ENCODE measurements at places on chromosomes 1 and 21. TPM values are rescaled to one million over a fixed set of nuclear protein-coding genes. Genes with fewer than 3 reads are reported as not detected.

GRCh38 chr21:42286416-42286815 is 28.8 kb downstream of the TFF3 start:
- H3K4me3 ChIP-seq, result no peak overlapping the region
- no peaks in the 10 kb centered on the region for H3K4me1 ChIP-seq
- peaks cover 23% of the 10 kb centered on the region for H3K36me3 ChIP-seq
- DNase-seq, result no peak

GRCh38 chr1:116861137-116861536 is 48.6 kb upstream of the PTGFRN start:
- no peaks in the 10 kb centered on the region for H3K36me3 ChIP-seq
- no peaks in the 10 kb centered on the region for H3K4me1 ChIP-seq
- H3K27me3 ChIP-seq, result no peaks in the 10 kb centered on the region
- no peak for DNase-seq

GRCh38 chr1:42981255-42981805 is 22.7 kb upstream of the SLC2A1 start:
- H3K4me1 ChIP-seq, result no peaks in the 10 kb centered on the region
- no peaks in the 10 kb centered on the region for H3K36me3 ChIP-seq
- peaks cover 4% of the 10 kb centered on the region for H3K27me3 ChIP-seq
- H3K27ac ChIP-seq, result no peak overlapping the region
- DNase-seq, result no peak

DNA sequence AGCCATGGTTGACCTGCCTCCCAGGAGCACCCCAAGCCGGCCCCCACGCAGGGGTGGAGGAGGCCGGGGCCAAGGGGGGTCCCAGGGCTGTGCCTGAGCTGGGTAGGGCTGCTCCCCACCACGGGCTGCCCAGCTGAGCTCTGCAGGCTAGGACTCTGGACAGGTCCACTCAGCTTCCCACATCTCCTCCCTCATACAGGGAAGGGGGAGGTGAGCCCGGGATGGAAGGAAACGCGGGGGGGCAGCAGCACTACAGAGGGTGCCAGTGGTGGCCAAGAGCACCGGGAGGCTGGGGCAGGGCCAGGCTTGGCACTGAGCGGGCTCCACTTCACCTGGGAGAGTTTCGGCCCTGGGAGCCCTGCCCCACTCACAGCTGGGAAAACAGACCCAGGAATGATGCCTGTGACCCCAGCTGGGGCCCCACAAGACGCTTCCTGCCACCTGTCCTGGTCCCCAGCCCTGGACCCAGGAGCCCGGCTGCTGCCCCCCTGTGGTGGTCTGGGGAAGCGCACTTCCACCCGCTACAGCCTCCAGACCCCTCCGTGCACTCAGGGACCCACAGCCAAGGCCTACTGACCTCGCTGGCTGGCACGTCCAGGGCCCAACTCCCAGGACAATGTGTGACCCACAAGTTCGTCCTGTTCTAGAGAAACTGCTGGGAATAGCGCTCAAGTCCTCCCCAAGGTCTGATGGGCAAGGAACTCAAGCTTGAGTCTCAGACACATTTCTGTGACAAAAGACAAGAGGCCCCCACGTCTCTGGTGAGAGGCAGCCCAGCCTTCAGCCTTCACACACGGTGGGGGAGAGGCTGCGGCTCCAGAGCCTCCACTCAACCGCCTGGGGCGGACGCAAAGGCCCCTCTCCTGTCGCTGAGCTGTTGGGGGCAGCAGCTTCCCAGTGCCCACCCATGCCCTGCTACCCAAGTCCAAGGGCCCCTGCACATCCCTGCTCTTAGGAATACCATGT is 3.0 kb downstream of the AURKAIP1 start:
- H3K4me1 ChIP-seq, result peaks cover 50% of the 10 kb centered on the region
- H3K36me3 ChIP-seq, result peaks cover 11% of the 10 kb centered on the region
- H3K4me3 ChIP-seq, result peak overlapping the region; percentile 52
- H3K27me3 ChIP-seq, result no peaks in the 10 kb centered on the region
- peak; percentile 83 for DNase-seq
- H3K27ac ChIP-seq, result peak overlapping the region; percentile 58

DNA sequence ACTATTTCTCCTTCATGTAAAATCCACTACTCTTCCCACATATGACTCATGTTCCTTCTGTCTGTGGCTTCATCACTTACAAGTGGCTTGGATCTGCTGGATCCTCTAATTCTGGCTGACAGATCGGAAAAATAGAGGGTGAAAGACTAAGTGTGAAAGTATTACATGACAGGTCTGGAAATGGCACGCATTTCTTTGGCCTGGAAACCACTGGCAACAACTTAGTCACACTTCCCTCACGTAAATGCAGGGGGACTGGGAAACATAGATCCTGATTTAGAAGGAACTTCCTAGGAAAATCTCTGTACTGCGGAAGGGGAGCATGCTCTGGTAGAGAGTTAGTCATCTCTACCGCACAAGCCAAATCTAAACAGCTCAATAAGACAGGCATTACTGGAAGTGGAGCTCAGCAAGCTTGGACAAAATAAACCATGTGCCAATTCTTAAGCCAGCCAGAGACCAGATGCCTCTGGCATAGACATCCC is 305.4 kb upstream of the PTBP2 start:
- no peak overlapping the region for H3K27ac ChIP-seq
- no peaks in the 10 kb centered on the region for H3K27me3 ChIP-seq
- H3K36me3 ChIP-seq, result no peaks in the 10 kb centered on the region
- no peak overlapping the region for H3K4me3 ChIP-seq
- no peak for DNase-seq

LYPD8 gene
- total RNA-seq, result not detected

PKP1 gene
- total RNA-seq, result not detected

DNA sequence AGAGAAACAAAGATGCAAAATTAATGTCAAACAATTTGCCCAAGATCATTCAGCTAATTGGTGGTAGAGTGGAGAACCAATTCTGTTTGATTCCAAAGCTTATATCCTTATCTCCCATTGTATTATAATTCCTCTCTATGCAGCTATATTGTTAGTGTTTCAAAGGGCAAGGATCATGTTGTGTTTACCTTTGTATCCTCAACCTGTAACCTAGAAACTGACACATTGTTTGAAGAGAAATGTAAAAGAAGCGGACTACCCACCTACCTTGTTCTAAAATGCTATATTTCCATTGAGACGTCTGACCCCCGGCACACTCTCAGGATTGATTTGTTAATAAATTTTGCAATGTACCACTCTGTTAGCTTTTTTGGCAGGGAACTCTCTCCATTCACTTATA is 9.3 kb downstream of the RAVER2 start:
- H3K4me3 ChIP-seq, result no peak overlapping the region
- DNase-seq, result no peak
- no peak overlapping the region for H3K27ac ChIP-seq
- H3K36me3 ChIP-seq, result no peaks in the 10 kb centered on the region
- H3K27me3 ChIP-seq, result no peaks in the 10 kb centered on the region
- no peaks in the 10 kb centered on the region for H3K4me1 ChIP-seq

- no peak overlapping the region for H3K27ac ChIP-seq
- no peak overlapping the region for H3K4me3 ChIP-seq
- peaks cover 31% of the 10 kb centered on the region for H3K4me1 ChIP-seq
These were observed 68.3 kb upstream of the TARDBP start for GRCh38 chr1:10943991-10944730.

RTCA gene
- 67.5 TPM for total RNA-seq

RIPPLY3 gene
- total RNA-seq, result not detected

- peak; percentile 52 for DNase-seq
- no peak overlapping the region for H3K4me3 ChIP-seq
- peak overlapping the region; percentile 92 for H3K27ac ChIP-seq
- no peaks in the 10 kb centered on the region for H3K27me3 ChIP-seq
- peaks cover 26% of the 10 kb centered on the region for H3K36me3 ChIP-seq
These were observed 121.6 kb upstream of the IRF2BP2 start for GRCh38 chr1:234731569-234732085.

C1orf53 gene
- total RNA-seq, result 0.55 TPM

- H3K36me3 ChIP-seq, result no peaks in the 10 kb centered on the region
- H3K4me3 ChIP-seq, result no peak overlapping the region
- H3K4me1 ChIP-seq, result peaks cover 2% of the 10 kb centered on the region
- no peak overlapping the region for H3K27ac ChIP-seq
These were observed 4.9 kb upstream of the LRRC3 start for GRCh38 chr21:44450402-44450801.

DNA sequence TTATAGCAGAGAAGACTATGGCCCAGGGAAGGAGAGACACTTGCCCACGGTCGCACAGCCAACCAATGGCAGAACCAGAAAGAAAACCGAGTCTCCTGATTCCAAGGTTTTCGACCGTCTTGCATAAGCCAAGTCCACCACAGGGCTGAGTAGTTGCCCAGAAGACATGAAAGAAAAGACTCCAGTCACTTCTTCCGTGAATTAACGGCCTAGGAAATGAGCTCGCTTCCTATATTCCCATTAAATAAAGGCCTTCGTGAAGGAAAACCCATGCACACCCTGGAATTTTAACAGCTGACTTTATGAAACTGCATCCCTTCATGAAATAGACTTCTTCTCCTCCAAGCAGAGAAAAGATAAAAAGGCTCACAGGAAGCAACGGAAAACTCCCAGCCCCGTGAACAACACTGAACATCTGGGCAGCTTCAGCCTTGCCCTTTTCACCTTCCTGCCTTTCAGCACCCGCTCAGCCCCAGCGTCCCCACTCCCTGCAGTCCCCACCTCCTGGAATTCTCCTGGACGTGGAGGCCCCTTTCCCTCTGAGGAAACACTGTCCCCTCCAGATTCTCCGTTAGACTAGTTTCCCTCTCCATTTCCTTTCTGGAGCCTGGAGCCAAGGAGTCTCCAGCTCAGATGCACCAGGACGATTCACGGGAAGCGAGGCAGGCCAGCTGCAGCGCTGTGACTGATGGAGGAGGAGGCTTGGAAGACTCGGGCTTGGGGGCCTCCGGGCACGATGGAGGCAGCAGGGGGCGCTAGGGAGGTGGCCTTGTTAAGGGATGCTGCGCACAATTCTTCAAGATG is 2.7 kb upstream of the MYOC start:
- H3K4me1 ChIP-seq, result peaks cover 10% of the 10 kb centered on the region
- no peak overlapping the region for H3K27ac ChIP-seq
- peaks cover 22% of the 10 kb centered on the region for H3K27me3 ChIP-seq
- DNase-seq, result peak; percentile 83
- no peaks in the 10 kb centered on the region for H3K36me3 ChIP-seq

DNA sequence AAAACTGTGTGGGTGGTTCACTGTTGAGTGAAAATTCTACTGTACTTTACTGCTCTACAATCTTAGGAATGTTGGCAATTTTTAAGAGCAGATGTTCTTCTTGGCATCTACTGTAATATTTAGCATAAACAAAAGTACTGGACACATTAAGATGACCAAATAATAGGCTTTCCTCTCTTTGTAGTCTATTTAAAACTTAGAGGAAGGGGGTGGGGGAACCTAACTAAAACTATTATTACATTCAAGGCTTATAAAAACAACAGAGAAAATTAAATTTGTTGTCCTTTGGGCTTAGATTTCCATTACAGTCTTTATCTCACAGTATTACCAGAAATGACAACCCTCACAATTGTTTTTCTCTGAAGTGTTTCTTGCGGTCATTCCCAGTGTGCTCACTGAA is 181.2 kb downstream of the PLPPR4 start:
- H3K4me3 ChIP-seq, result no peak overlapping the region
- no peak for DNase-seq
- no peak overlapping the region for H3K27ac ChIP-seq
- no peaks in the 10 kb centered on the region for H3K4me1 ChIP-seq

- H3K4me3 ChIP-seq, result peak overlapping the region; percentile 78
- H3K27me3 ChIP-seq, result no peaks in the 10 kb centered on the region
- peaks cover 9% of the 10 kb centered on the region for H3K4me1 ChIP-seq
These were observed 84.4 kb downstream of the NKAIN1 start for GRCh38 chr1:31155216-31155806.

GRCh38 chr1:226044514-226045101 is 17.9 kb upstream of the H3-3A start:
- DNase-seq, result no peak
- H3K27ac ChIP-seq, result no peak overlapping the region
- H3K4me3 ChIP-seq, result no peak overlapping the region
- H3K36me3 ChIP-seq, result no peaks in the 10 kb centered on the region
- no peaks in the 10 kb centered on the region for H3K4me1 ChIP-seq
- H3K27me3 ChIP-seq, result no peaks in the 10 kb centered on the region

- no peaks in the 10 kb centered on the region for H3K36me3 ChIP-seq
- no peak for DNase-seq
- no peaks in the 10 kb centered on the region for H3K4me1 ChIP-seq
These were observed 150.9 kb downstream of the PRDM16 start for GRCh38 chr1:3219791-3220467.

GRCh38 chr1:228378873-228379460 is 27.7 kb downstream of the TRIM11 start:
- H3K4me1 ChIP-seq, result peaks cover 9% of the 10 kb centered on the region
- H3K27ac ChIP-seq, result no peak overlapping the region
- DNase-seq, result no peak
- H3K36me3 ChIP-seq, result no peaks in the 10 kb centered on the region

OR2T33 gene
- not detected for total RNA-seq

GRCh38 chr21:16198546-16198945 is 468.8 kb downstream of the USP25 start:
- H3K4me1 ChIP-seq, result no peaks in the 10 kb centered on the region
- no peaks in the 10 kb centered on the region for H3K36me3 ChIP-seq
- DNase-seq, result no peak
- H3K27me3 ChIP-seq, result peaks cover 6% of the 10 kb centered on the region
- H3K4me3 ChIP-seq, result no peak overlapping the region
- no peak overlapping the region for H3K27ac ChIP-seq
